ENCODE measurements at places on chromosomes 11 and 22.

- no peak for DNase-seq
Measured at GRCh38 chr11:44159848-44160721, 64.6 kb downstream of the EXT2 start.

GRCh38 chr11:17353821-17354600 lies 2.4 kb downstream of the NCR3LG1 start:
- peak; percentile 9 for DNase-seq

GRCh38 chr22:26792522-26792921 lies 135.1 kb downstream of the MIAT start:
- no peak for DNase-seq

DNA sequence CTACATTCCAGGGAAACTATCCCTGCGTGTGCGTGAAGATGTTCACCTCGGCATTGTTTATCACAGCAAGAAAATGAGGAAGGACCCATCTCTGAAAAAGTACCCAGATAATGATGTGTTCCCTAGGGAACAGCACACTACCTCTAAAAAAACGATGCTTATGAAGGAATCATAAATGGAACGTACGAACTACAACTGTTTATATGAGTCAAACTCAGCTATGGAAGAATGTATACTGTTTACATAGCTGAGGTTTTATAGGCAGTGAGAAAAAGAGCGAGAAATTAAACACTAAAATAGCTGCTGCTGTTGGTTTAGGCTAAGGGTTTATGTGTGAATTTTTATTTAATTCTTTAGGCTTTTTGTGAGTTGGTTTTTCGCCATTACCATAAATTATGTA lies 48.9 kb downstream of the APOL1 start:
- DNase-seq: no peak

GRCh38 chr22:49025791-49026493 lies 801.7 kb downstream of the BRD1 start:
- DNase-seq: no peak

DNA sequence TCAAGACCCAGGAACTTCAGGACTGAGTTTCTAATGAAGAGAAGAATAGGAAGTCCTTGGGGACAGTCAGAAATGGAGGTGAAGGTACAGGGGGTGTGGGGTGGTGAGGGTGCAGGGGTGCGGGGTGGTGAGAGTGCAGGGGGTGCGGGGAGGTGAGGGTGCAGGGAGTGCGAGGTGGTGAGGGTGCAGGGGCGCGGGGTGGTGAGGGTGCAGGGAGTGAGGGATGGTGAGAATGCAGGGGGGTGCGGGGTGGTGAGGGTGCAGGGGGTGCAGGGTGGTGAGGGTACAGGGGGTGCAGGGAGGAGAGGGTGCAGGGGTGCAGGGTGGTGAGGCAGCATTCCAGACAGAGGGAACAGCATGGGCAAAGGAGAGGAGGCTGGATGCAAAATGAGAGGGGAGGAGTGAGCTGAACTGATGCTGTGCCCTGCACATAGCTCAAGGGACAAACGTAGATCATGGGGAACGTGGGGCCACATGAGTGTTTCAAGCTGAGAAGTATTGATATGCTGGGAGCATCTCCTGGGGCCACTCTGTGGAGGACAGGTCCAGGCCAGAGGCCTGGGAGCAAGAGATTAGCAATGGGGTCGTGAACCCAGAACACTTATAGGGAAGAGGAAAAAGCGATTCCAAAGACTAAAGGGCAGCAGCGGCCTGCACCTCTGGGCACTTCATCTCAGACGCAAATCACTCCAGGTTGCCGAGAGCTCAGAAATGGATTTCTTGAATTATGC lies 23.7 kb upstream of the DAGLA start:
- DNase-seq: no peak

DNA sequence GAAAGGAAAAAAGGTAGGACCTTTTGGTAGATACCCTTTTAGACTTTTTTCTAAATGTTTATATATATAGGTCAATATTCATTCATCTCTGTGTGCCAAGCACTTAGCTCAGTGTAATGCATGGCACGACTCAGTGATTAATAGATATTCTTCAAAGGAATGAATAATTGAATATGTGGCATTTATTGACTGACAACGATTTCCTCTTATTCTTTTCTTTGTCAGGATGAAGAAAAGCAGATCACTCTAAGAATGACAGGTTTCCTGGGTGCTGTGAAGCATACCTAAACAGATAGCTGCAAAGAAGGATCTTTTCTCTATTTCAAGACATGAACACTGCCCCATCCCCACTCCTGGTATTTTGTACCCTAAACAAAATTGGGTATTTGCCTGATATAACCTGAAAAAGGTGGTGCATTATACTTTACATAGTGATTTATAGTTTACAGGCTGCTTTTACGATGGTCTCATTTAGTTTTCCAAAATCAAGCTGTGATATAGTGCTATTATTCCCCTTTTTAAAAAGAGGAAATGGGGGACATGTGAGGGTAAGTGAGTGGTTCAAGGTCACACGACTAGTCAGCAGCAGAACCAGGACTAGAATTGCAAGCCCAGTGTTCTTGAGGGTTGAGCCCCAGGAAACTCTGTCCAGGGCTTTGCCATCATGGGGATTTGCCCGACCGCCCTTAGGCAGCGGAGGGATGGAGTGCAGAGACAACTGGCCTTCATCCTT lies 32.9 kb upstream of the CLMP start:
- DNase-seq: no peak

- DNase-seq: no peak
Measured at GRCh38 chr22:39266398-39267030, 21.7 kb upstream of the PDGFB start.

DNA sequence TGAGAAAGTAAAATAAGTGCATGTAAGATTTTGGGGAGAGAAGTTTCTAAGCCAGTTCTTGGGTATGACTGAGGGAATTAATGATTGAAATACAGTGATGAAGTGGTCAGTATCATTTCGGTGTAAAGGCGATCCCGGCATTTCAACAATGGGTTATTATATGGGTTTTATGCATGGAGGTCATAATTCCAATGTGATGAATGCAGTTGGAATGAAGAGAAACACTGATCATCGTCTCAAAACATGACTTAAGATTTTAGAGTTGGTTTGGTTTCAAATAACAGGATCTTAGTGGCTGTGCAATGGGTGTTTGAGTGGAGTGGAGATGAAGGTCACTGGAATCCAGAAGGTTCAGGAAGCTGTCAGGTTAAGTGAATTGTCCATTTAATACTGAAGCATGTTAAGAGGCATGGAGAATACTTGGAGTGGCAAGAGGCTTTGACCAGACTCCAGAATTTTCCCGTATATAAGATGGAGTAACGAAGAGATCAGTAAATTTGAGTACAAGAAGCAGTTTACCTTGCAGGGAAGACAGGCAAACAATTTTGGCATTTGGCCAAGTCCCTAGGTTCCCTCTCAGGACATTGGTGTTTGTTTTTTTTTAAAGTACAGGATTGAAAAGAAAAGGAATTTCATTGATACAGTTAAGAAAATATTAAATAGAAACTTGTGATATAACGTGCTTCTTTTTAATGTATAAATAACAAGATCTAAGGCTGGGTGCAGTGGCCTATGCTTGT lies 96.4 kb upstream of the BIRC3 start:
- no peak for DNase-seq

GRCh38 chr11:131073167-131073566 lies 156.9 kb upstream of the SNX19 start:
- no peak for DNase-seq

GRCh38 chr22:23036684-23037428 lies 33.5 kb upstream of the GNAZ start:
- no peak for DNase-seq

- DNase-seq: no peak
Measured at GRCh38 chr11:36091256-36091811, 147.5 kb downstream of the LDLRAD3 start.

- no peak for DNase-seq
Measured at GRCh38 chr11:114156131-114156581, 96.6 kb downstream of the ZBTB16 start.

- peak; percentile 48 for DNase-seq
Measured at GRCh38 chr11:43942662-43943371, 380 bp downstream of the C11orf96 start.

- DNase-seq: peak; percentile 65
Measured at GRCh38 chr11:57885298-57886050, 123.9 kb downstream of the CTNND1 start.

GRCh38 chr22:21850660-21851059 lies 16.8 kb downstream of the MAPK1 start:
- no peak for DNase-seq

DNA sequence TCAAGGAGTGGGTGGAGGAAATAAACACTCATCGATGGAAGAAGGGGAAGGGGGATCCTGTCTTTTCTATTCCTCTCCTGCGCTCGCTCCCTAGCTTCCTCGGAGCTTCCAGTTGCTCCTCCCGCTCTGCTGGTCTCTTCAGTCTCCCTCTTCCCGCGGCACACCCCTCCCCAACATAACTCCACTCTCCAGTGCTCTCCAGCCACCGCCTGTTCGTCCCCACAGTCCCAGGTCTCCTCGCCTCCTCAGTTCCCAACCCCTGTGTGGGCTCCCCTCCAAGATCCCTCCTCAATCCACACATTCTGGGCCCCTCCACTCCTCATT lies 438 bp downstream of the ZW10 start:
- peak; percentile 57 for DNase-seq

DNA sequence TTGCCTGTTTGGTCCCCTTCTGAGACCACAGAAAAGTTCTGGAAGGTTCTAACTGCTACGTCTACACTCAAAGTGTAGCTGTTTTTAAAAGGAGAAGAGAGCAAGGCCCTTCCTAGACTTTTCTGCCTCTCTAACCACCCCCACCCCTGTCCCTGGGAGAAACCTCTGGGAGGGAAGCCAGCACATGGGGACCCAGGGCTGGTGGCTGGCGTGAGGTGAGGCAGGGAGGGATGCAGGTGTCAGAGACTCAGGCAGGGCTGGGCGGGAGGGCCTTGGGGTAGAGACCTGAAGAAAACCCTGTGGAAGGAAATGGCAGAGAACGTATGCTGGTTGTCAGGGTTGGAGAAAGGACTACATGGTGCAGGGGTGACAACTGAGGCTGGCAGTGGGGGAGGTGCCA lies 26.7 kb downstream of the ARRB1 start:
- DNase-seq: no peak

DNA sequence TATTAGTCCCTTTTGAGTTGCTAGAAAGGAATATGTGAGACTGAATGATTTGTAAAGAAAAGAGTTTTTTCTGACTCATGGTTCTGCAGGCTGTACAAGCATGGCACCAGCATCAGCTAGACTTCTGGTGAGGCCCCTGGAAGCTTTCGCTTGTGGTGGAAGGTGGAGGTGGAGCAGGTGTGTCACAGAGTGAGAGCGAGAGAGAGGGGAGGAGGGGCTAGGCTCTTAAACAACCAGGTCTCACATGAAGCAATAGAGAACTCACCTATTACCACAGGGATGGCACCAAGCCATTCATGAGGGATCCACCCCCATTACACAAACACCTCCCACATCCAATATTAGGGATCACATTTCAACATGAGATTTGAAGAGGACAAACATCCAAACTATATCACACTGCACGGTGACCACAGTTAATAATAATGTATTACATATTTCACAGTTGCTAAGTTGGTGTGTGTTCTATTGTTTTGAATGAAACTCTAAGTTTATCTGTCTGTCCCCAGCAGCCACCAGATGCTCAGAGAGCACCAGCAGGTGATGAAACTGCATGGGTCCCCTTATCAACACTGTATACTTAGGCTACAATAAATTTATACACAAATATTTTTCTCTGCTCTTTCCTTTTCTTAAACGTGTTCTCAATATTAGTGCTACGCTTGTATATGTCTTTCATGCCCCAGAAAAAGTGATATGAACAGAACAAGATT lies 14.1 kb downstream of the ZFP91 start:
- no peak for DNase-seq

DNA sequence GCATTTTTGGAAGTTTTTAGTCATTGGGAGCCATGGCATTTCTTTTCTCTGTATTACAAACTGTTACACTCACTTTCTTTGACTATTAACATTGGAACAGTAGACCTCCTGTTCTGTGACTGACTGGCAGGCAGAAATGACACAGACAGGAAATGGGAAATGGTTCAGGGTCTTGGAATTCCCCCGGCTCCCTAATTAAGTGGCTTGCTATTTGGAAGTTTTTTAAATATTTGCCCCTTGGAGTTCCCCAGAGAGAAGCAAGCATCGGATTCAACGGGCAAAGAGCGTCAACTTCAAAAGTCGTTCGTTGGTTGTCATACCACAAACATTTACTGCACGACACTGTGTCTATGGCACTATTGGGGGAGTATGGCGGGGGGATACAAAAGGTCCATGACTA lies 1.1 kb upstream of the BIRC2 start:
- no peak for DNase-seq

GRCh38 chr11:108204376-108204775 lies 18.1 kb downstream of the NPAT start:
- no peak for DNase-seq

DNA sequence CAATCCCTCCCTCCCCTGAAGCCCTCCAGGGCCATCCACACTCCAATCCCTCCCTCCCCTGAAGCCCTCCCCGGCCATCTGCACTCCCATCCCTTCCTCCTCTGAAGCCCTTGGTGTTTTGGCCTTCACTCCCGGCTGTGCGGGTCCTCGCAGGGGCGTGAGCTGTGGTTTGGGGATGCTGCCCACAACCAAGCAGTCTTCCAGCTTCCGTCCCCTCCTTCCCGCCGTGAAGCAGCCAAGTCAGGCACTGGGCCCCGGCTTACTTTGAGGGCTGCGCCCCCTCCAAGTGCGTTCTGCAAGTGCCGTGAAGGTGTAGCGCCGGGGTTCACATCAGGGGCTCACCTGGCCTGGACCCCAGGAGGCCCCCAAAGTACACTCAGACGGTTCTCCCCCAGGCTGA lies 335.9 kb downstream of the BRD1 start:
- DNase-seq: no peak

GRCh38 chr11:34653031-34653430 lies 32.1 kb downstream of the EHF start:
- no peak for DNase-seq

- peak; percentile 57 for DNase-seq
Measured at GRCh38 chr11:32188785-32189184, 97.9 kb downstream of the RCN1 start.

GRCh38 chr22:36478966-36479365 lies 2.5 kb downstream of the TXN2 start:
- DNase-seq: no peak

- DNase-seq: no peak
Measured at GRCh38 chr11:60928563-60929001, 4.3 kb downstream of the TMEM132A start.

DNA sequence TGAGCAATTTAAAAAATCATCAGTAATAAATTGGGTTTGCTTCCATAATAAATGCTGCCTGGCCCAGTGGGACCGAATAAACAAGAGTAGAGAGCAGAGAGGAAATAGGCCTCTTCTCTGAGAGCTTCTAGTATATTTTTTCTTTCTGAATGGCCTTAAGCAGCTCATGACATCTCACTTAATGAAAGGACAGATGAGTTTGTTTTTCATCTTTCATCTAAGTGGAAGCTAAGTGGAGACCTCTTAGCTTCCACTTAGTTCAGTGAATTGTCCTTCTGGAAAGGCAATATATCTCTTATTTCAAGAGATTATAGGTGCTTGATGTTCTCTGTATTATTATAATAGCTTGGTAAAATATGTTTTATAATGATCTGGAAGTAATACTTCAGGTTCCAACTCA lies 245.9 kb upstream of the ANO3 start:
- no peak for DNase-seq

- DNase-seq: no peak
Measured at GRCh38 chr11:116613206-116613875, 159.4 kb downstream of the BUD13 start.
